KG1 (cell line): ENCODE measurements at places on chromosomes 7 and 10.
A peak's percentile ranks its signal among the peaks of the same experiment; 100 is the strongest.

DNA sequence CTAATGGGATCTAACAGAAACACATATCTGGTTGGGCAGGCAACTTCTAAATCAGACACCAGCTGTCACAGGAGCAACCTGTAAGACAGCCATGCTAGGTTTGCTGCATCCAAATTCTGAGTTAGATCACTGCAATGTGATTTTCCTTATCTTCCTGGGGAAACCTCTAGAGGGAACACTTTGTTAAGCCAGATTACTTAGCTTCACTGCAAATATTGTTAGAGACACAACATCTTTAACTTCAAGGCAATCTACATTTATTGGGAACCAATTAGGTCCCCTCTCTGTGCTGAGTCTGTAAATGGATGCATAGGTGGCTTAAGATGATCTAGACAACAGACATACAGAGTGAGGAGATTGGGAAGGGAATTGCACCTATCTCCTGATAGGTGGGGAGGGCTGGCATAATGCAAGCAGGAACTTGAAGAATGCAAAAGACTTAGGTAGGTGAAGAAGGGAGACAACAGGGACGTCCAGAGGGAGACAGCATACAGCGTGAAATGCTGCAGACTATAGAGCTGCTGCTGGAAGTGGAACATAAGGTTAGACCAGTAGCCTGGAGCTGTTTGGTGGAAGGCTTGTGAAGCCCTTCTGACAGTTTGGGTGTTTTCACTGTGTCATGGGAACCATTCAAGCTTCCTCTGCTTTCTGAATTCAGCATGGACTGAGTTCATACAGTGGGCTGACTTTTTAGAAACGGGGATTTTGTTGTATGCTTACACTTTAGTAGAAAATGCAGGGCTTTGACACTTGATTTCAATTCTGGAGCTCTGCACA is 109.8 kb upstream of the ELMO1 start:
- no peak for DNase-seq

- no peak for DNase-seq
These were observed 40.6 kb upstream of the TSPAN13 start for GRCh38 chr7:16712916-16713315.

GRCh38 chr7:96236198-96237039 is 85.5 kb downstream of the SLC25A13 start:
- no peak for DNase-seq

DNA sequence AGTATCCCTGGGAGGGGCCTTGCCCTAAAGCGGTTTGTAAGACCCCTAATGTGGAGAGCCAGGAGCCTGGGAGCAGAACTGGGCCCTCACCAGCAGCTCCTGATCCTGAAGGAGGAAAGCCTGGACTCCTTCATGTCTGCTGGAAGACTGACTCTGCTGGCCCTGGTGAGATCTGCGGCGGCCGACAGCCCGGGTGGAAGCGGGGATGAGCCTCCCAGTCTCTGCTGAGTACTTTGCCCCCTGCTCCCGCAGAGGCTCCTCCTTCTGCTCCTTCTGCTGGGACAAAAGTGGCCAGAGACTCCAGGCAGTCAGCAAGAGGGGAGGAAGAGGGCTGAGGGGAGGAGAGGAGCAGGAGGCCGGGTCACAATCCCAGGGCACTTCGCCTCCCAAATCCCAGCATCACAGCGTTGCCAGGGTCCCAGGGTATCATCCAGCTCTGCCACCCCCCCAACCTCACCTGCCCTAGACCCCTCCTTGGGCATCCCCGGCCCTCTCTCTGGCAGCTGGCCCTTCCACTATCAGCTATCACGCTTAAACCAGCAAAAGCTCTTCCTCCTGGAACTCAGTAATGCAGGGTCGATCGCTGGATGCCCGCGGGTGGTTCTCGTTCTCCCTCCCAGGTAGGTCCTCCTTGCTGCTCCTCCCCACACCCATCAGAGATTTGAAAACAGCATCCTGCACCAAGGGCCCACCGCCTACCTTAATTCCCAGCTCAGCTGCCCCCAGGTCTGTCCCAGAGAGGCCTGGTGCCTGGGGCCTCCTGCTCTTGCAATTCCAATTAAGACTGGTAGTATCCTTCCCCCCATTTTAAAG is 7.9 kb downstream of the TBATA start:
- DNase-seq: no peak

- DNase-seq: peak; percentile 7
These were observed 138.5 kb downstream of the PLXNA4 start for GRCh38 chr7:132437730-132438129.

- no peak for DNase-seq
These were observed 84.1 kb downstream of the EZH2 start for GRCh38 chr7:148799893-148800555.

- DNase-seq: no peak
These were observed 20.7 kb upstream of the CFTR start for GRCh38 chr7:117458977-117459583.

GRCh38 chr7:2508327-2509215 is 11.0 kb upstream of the LFNG start:
- peak; percentile 43 for DNase-seq

GRCh38 chr7:17559388-17559787 is 260.9 kb downstream of the AHR start:
- no peak for DNase-seq

DNA sequence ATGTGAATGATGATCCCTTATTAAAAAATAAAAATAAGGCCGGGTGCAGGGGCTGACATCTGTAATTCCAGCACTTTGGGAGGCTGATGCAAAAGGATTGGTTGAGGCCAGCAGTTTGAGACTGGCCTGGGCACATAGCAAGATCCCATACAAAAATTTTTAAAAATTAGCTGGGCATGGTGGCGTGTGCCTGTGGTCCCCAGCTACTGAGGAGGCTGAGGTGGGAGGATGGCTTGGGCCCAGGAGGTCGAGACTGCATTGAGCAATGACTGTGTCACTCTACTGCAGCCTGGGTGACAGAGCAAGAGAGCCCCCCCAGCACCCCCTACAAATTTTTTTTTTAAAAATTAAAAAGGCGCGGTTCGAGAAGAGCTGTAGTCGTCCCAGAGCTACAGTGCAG is 1.2 kb upstream of the BRI3 start:
- DNase-seq: no peak

- DNase-seq: no peak
These were observed 28.2 kb downstream of the MINDY4 start for GRCh38 chr7:30799206-30799975.

- no peak for DNase-seq
These were observed 176.1 kb upstream of the PHYHIPL start for GRCh38 chr10:59000162-59000825.

DNA sequence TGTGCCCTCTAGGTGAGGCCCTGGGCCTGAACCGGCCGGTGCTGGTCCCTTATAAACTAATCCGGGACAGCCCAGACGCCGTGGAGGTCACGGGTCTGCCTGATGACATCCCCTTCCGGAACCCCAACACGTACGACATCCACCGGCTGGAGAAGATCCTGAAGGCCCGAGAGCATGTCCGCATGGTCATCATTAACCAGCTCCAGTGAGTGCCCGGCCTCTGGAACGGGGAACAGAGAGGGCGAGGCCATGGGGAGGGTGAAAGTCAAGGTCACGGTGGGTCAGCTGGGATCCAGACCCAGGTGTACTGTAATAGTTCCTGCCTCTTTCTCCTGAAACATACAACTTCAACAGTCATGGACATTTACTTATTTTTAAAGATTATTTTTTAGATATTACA is 66.7 kb upstream of the GTF2I start:
- no peak for DNase-seq

- DNase-seq: no peak
These were observed 26.7 kb upstream of the USP6NL start for GRCh38 chr10:11638055-11638698.

DNA sequence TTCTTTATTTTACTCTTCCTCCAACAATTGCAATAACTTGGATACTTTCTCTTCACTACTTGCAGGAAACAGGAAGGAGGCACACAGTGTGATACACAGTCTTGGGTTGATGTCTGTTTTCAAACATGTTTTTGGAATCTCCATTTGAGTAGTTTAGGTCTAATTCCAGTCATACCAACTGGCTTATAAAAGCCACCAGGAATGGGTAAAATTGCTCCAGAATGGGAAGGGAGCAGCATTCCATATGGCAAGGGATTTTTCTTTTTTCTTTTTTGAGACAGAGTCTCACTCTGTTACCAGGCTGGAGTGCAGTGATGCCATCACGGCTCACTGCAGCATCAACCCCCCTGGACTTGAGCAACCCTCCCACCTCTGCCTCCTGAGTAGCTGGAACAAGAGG is 545.1 kb upstream of the GALNT17 start:
- DNase-seq: no peak

DNA sequence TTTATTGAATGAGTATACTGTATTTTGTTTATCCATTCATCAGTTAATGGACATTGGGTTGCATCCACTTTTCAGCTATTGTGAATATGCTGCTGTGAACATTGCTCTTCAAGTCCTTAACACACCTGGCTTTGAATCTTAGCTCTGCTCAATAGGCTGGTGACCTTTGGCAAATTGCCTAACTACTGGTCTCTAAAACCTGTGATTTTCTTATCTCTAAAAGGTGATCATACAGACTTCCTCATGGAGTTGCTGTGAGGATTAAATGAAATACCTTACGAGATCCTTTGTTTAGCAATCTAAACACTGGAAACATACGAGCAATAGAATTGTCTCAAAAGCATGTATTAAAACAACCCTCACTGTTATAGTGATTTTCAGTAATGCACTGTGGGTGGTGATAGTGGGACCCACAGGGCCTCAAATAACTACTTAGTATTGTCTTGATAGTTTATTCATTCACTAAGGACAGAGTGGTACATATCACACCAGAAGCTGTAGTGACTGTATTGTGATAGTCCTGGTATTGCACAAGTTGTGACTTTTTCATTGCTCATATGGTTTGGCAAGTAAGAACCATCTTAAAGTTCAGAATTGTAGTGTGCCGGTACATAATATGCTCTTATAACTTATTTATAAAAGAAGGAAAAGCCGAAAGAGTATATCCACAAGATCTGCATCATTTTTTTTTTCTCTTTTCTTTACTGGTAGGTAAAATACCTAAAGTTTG is 257.6 kb downstream of the EXOC4 start:
- DNase-seq: no peak

GRCh38 chr10:131140606-131141005 is 170.9 kb downstream of the TCERG1L start:
- DNase-seq: no peak

DNA sequence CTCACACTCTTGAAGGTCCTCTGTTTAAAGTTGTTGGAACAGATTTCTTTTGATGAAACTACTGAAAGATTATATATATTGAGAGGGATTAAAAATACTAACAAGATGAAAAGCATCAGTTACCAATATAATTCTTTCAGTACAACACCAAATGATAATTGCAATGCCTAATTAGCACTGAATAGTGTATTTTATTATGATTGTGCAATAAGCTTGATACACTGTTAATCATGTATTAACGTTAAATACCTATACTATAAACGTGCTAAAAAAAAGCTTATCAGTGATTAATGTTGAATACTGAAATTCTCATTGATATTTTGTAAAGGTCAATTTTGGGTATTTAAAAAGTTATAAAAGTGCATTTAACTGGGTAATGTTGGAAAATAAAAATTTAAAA is 61.5 kb downstream of the HIBADH start:
- DNase-seq: no peak

GRCh38 chr7:157046681-157047080 is 36.2 kb upstream of the MNX1 start:
- DNase-seq: no peak

DNA sequence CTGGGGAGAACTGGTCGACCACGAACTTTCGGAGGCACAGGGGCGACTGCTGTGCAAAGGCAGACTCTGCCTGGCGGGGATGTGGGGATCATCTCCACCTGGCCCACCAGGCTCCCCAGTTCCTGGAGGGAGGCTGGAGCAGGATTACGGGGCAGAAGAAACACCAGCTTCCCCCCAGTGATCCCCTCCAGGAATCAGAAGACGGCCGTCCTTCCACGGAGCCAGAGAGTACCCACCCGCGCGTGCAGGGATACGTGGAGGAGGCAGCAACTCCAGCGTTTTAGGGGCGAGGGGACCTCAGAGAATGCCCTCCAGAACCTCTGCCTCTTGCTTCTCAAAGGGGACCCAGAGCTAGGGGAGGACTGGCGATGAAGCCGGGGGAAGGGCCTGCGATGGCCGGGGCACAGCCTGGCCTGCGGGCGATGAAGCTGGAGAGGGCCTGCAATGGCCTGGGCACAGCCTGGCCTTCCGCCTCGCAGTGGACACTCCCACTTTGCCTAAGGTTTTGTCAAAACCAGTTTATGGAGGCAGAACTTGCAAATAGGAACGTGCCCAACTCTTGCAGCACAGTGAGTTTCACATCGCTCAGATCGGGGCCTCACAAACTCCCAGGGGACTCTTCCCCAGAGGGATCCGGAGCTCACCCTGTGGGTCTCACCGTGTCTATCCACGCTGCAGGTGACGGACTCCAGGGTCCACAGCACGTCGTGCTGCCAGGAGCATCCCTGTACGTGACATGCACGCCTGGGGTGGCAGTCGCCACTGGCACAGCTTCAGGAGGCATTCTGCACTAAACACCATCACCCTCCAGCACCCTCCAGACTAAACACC is 77.9 kb upstream of the PDGFA start:
- no peak for DNase-seq

DNA sequence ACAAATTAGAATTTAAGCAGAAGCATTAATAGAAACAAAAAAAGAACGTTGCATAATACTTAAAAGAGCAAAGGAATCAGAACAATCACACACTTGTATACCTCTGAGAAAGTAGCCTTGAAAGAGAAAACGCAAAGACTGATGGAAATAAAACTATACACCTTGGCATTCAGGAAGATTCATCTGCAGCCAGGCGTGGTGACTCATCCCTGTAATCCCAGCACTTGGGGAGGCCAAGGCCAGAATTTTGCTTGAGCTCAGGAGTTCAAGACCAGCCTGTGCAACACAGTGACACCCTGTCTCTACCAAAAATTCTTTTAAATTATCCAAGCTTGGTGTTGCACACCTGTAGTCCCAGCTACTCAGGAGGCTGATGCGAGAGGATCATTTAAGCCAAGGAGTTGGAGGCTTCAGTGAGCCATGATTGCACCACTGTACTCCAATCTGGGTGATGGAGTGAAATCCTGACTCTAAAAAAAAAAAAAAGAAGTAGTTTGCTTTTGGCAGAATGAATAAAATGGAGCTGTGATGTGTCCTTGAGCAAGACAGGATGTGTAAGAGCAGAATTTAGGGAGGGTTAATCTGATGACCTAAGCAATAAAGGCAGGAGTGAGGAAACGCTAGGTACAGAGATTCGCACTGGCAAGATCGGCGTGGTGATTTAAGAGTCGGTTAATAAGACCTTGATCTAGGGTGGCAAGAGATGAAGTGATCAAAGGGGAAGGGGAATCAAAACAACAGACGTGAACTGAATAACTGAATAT is 75.8 kb upstream of the NRP1 start:
- no peak for DNase-seq

DNA sequence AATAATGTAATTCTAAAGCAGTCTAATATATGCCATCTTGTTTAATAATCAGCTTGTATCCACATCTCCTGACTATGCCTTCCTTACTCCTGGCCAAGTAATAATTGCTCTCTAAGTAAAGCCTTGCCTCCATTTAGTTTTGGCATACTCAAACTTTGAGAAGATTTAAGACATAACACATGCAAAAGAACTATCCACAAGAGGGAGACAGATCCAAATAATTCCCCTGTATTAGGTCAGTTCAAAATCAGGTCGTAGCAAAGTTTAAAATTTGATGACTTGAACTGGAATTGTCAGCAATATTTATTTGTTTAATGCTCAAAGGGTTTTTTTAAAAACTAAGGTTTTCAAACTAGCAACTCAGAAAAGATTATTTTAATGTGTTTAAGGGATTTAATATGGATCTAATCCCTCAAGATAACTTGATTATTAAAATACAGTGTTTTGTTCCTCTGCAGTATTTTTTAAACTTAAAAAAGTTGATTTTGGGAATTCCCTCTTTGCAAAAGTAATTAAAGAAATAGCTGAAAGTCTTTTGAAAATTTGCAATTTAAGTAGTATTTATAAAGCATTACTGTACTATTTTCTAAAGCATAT is 95.3 kb downstream of the HDAC9 start:
- no peak for DNase-seq
